Stimulated activated CD4-positive, alpha-beta T cell treated with anti-CD3 and anti-CD28 coated beads, Interleukin-12 subunit alpha, Interleukin-12 subunit beta, amount 100 ng/mL, for 24 hours (primary cell): ENCODE measurements at places on chromosomes 7 and 10.

DNA sequence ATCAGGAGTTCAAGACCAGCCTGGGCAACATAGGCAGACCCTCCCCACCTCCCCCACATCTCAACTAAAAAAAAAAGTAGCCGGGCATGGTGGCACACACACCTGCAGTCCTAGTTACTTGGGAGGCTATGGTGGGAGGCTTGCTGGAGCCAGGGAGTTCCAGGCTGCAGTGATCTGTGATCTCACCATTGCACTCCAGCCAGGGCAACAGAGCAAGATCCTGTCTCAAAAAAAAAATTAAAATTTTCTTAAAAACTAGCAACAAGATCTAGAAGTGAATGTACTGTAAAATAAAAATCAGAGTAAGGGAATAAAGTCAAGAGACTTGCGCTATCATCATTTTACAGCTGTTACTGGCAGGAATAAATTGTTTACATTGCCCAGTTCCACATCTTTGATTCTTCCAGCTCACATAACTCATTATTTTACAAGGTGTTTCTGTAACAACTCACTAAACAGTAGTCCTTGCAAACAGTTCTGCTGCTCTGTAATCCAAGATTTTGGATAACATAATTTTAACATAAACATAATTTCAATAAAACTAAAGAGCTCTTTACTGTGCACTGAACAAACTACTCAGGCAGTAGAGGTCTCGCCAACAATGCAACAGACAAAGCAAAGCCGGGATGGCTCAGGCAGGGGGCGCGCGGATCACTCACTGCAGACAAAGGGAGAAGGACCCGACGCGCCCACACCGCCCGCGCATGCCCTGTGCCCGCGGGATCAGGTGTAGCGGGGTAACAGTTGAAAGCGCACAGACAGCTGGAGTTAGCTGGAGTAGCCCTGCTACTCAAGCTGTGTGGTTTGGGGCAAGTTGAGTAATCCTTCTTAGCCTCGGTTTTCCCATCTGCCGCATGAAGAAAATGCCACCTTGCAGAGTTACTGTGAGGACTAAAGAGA lies 73.3 kb upstream of the NFE2L3 start:
- DNase-seq, result peak; percentile 77

- DNase-seq, result no peak
Observed at GRCh38 chr7:95957510-95957909, 185.2 kb downstream of the DYNC1I1 start.

GRCh38 chr10:6271663-6272062 lies 68.9 kb downstream of the PFKFB3 start:
- DNase-seq, result no peak

DNA sequence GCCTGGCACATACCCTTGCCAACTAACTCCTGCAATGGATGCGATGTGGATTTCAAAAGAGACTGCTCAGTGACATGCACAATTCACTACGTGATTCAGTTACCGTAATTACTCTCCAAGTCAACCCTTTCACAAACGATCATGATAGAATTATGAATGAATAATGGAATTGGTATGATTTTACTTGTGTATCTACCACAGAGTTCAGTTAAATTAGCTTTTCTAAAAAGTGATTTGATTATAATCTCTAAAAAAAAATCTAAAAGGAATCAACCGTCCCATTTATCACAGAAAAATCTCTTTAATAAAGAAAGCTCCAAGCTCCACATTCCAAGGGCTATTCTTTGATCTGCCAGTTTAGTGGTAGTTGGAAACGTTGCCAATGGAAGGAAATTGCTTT lies 30.4 kb upstream of the RSU1 start:
- no peak for DNase-seq

- DNase-seq, result peak; percentile 78
Observed at GRCh38 chr7:92833766-92834506, 2.4 kb downstream of the CDK6 start.

- DNase-seq, result no peak
Observed at GRCh38 chr10:5529702-5530411, 5.1 kb downstream of the CALML3 start.

- no peak for DNase-seq
Observed at GRCh38 chr10:22243321-22243720, 25.5 kb upstream of the EBLN1 start.
